Stimulated activated CD4-positive, alpha-beta T cell treated with anti-CD3 and anti-CD28 coated beads, Interleukin-2, amount 100 ng/mL, for 48 hours (primary cell): ENCODE measurements at places on chromosomes 16 and 17.

GRCh38 chr17:75516255-75516618, at the start of gene TSEN54:
TSEN54 (plus strand) TSS chr17:75516528; CDS start chr17:75516561, 33 bp downstream.
- peak; percentile 96 for DNase-seq

- DNase-seq = peak; percentile 55
Observed at GRCh38 chr17:79612468-79613194, 1.8 kb upstream of the RBFOX3 start.

DNA sequence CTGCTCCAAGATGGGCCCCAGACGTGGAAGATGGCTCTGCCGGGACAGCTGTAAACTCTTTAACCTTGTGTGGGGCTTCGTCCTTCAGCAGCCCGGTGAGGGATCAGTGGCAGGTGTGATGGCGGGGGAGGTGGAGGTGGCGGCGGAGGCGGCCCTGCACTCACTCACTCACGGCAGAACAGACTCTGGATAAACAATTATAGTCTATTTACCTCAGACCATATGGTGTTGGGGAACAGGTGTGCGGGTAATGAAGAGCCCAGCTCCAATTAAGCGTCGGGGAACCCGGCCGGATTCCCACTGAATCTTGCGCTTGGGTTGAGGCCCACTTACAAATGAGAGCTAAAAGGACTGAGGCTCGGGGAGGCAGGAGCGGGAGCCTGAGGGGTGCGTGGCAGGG, 104.3 kb upstream of the SDK2 start:
- DNase-seq = no peak

GRCh38 chr16:11759163-11759834, 16.6 kb upstream of the TXNDC11 start:
- no peak for DNase-seq

DNA sequence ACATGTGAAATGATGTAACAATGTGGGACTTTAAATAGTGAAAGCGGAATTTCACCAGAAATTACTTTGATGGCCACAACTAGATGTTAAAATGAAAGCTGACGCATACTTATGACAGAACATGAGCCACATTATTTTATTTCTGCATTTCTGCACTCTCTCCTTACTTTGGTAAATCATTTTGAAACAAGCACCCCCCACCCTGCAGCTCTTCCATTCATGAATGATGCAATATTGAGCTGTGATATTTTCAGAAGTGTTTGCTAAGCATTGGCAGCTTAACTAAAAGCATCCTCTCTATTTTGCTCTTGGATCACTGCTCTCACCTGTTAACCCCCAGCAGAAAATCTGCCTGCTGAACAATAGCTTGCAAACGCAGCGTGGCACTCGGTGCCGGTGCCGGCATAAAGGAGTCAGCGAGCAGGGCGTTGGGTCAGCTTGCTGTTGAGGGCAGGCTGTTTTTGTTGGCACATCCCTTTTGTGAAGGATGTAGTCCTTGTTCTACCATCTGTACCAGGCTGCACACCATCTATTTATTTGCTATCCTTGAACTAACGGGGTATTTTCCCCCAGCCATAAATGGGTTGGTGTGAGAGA, 30.8 kb upstream of the CBLN1 start:
- no peak for DNase-seq
